HT1080 (cell line): ENCODE measurements at places on chromosomes 7 and 10.

DNA sequence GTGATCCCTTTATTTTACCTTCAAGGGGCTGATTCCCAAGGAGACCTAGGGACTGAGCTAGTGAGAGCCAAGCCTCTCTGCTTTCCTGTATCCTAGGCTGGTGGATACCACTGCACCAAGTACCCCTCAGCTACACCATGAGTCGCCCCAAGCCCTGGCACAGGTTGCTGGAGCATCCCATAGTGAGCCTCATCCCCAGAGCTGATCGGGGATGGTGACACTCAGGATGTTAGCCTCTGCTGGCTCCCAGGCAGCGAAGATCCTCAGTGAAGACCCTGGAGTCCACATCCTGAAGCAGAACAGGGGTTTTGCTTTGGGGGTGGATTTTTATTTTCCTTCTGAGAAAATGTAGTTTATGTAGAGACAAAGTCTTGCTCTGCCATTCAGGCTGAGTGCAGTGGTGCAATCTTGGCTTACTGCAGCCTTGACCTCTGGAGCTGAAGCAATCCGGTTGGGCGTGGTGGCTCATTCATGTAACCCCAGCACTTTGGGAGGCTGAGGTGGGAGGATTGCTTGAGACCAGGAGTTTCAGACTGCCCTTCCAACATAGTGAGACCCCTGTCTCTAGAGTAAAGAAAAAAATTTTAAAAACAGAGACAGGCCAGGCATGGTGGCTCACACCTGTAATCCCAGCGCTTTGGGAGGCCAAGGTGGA lies 12.5 kb upstream of the ZNF212 start:
- no peak for DNase-seq

DNA sequence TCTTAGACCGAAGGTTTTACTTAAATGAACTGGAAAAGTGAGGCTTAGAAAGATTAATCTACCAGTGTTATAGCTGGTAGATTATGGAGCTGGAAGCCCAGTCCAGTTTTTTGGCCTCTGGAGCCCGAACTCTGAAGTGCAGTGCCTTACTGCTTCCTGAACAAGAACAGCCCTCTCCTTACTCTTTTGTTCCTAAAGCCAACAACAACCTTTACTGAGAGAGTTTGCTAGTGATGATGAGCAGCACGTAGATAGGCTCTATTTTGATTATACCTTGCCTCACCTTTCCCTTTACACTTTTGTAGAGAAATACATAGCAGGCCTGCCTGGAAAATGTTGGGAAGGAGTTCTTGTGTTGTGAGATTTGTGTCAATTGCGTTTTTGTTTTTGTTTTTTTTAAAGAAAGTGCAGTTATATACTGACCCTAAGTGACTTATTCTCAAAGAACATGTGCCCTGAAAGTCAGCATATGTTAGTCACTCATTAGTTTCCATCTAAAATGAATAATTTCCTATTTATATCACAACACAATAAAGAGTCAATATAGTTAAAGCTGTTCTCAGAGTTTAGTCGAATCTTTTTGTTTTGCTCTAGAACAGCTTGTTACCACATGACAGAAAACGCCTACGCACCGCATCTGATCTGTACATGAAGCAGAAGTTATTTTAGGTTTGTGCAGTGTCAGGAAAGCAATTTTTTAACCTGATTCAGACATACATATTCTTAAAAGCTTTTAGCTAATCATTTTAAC lies 33.0 kb downstream of the PLEKHA1 start:
- DNase-seq, result no peak

- no peak for DNase-seq
Measured at GRCh38 chr10:97243836-97244235, 48.6 kb downstream of the ARHGAP19 start.

GRCh38 chr7:109343678-109344077 lies 774.0 kb downstream of the DNAJB9 start:
- no peak for DNase-seq

GRCh38 chr10:95035332-95036295 lies 33.7 kb downstream of the CYP2C8 start:
- DNase-seq, result no peak

- DNase-seq, result no peak
Measured at GRCh38 chr7:45582136-45582749, 8.1 kb downstream of the ADCY1 start.

DNA sequence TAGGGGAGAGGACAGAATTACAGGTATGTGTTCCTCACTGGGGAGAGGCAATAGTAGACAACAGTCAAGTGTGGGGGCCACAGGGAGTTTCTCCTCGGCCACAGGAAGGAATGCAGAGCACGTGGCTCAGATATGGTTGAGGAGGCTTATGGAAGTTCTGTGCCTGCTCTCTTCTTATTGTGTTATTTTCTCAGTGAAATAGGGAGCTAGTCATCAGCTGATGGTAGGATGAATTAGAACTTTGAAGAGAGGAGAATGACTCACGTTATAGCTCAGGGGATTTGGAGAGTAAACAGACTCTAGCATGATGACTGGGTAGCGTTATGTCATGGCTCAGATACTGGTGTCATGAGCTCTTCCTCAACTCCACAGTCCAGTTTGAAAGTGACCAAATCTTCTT lies 308.3 kb upstream of the IGFBP3 start:
- DNase-seq, result peak; percentile 88

DNA sequence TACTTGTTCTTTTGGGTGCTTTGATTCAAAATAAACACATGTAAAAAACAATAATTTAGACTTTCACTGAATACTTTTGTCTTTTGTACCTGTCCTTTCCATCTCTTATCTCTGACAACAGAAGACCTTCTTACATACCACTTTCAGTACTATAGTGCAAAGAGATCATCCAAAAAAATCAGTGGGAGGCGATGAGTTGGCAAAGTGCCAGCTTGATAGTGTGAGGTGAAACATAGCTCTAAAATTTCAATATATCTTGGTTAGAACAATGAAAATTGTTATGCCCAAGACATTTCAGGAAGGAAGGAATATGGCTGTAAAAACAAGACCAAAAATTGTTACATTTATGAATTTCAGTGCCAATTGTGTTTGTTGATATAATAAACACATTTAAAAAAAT lies 390.2 kb upstream of the COBL start:
- no peak for DNase-seq

DNA sequence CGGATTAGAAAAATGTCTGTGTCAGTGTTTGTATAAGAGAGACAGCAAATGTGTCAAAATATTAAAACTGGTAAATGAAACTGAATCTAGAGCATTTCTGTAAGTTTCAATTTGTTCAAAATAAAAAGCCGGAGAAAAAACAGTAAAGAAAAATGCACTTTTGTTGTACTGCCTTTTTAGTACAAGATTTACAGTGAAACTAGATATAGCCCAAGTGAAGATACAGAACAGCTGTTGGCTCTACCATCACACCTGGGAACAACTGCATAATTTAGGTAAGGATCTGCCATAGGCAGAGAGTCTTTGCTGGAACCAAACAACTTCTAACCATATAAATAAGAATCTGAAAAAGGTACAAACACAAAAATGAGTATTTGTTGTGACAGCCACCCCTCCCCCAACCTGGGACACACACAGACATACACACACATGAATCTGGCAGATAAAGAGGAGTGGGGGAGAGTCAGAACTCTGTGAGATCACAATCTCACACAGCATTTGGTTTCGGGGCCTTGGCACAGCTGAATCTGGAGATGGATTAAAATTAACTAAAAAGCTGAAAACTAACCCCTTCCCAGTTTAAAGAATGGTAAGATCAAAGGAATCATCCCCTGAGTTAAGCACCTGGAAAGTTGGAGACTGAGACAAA lies 54.8 kb downstream of the DPY19L1 start:
- DNase-seq, result no peak

- no peak for DNase-seq
Measured at GRCh38 chr7:129525225-129525862, 23.0 kb downstream of the SMKR1 start.

- DNase-seq, result peak; percentile 56
Measured at GRCh38 chr7:48182718-48183369, 11.6 kb downstream of the ABCA13 start.

DNA sequence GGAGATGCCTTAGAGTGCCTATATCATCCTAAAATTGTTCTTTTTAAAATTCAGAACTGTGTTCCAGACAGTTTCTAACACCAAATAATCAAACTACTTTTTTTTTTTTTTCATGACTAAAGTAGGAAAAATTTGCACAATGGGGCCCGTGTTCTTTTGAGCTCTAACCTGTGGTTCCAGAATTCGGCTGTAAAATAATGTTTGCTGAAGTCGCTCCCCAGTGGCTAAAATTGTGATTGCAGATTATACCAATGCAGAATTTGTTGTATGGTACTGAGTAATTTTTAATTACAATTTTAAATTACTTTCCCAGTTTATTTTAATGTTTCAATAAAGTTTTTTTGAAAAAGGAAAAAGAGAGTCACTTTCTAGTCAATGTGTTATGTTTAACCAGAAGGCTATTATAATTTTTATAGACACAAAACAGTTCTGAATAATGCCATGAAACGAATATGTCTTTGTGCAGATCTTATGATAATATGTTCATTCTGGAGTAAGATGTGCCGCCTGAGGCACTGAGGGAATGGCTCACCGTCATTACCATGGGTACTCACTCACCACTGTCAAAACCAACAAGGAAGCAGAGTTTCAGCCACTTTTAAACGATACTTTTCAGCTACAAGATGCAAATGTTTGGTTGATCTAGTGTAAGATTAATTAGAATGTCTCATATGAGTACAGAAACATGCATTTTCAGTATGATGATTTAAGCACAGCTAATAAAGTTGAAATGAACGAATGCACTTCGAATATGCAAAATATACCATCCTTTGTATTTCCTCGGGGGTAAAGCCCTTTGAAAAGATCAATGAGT lies 173.6 kb downstream of the PRKCQ start:
- DNase-seq, result peak; percentile 63

GRCh38 chr10:71663311-71663710 lies 56.3 kb downstream of the C10orf105 start:
- DNase-seq, result peak; percentile 11

GRCh38 chr7:94042381-94042780 lies 38.2 kb upstream of the BET1 start:
- DNase-seq, result no peak

DNA sequence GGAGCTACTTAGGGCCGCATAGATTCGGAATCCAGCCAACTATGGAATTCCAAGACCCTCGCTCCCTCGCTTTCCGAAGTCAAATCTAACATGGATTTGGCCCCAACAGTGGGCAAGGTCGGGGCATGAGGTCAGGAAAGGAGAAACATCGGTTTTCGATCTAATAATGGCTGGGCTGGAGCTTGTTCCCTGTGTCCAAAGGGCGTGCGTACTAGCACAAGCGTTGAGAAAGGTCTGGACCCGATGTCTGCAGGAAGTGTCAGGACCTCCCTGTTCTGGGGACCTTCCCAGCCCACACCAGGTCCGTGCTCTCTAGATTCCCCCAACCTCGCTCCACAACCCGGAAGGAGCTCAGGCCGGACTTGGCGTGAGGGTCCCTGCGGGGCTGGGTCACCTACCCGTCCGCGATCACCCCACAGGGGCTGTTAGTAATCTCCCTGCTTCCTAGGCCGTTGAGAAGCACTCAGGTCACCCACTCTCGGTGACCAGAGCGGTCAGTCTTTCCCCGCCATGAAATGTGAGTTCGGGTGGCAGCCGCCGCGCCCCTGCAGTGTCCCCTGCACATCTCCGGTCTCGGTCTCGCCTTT lies 4.8 kb downstream of the FEZF1 start:
- DNase-seq, result no peak

DNA sequence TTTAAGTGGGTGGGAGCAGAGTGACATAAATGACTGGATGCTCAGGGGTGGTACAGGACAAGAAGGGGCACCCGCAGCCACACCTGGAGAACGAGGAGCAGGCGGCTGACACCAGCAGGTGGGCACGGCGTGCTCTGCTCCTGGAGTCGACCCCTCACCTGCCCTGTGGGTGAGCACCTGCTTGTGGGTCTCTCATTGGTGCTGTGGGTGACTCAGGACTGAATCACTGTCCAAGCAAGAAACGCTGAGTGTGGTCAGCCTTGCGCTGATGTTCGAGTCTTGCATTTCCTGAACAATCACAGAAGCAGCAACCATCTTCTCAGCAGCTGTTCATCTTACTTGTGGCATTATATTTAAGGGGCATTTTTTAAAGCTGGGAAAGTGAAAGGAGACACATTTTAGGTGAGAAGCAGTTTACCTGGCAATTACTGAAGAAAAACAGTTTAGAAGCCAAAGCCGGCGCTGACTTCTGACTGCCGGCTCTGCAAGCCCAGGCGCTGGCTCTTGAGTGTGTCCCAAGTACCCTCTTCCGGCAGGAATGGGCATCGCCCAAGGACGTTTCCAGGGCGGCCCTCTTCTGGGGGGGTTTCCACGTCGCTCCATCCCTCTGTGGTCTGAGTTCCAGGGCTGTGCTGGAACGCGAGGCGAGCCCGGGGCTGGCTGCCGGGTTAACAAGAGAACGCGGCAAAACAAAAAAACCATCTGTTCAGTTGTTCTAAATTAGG lies 145.2 kb upstream of the PFKP start:
- DNase-seq, result peak; percentile 74

- no peak for DNase-seq
Measured at GRCh38 chr7:158262284-158263109, 325.1 kb downstream of the PTPRN2 start.
